NCI-H2227 treated with DMSO at 0.1 percent for 48 hours (cell line): ENCODE measurements at places on chromosomes 5 and 9.

DNA sequence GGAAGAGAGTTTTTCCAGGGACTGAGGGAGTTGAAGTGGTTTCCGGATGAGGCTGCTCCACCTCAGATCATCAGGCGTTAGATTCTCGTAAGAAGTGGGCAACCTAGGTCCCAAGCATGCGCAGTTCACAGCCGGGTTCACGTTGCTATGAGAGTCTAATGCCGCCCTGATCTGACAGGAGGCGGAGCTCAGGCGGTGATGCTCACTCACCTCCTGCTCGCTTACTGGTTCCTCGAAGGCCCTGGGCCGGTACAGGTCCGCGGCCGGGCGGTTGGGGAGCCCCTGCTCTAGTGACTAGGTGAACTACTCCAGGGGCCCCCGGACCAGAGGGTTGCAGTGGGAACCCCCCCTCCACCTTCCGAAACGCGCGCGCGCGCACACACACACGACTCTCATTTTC lies 997 bp upstream of the RNF130 start:
- no peak for DNase-seq

GRCh38 chr5:119742311-119742710 lies 113.0 kb downstream of the FAM170A start:
- no peak for DNase-seq

DNA sequence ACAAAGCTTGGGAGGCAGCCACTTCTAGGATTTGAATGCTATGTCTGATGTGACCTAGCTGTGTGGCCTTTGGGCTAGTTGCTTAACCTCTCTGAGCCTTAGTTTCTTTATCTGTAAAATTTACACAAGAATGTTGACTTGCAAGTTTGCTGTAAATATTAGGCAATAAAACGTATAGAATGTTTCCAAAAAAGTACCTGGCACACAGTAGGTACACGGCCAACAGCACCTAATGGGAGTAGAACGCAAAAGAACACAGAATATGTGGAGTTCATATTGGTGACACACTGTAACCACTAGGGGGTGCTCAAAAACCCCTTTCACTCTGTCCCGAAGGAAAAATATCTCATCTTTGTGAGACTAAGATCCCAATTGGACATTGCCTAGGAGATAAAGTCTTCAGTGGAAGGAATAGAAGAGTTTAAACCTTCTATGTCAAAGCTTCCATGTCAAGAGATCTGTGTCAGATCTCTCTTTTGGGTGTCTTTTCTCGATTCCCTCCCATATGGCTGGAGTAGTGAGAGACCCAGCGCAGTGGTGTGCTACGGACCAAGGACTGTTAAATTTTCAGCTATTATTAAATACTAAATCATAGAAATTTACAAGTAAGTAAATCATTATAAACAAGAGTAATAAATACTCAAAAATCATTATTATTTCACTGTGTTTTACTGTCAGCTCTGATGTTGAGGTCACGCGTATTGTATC lies 145.4 kb upstream of the RAD23B start:
- no peak for DNase-seq

- no peak for DNase-seq
Measured at GRCh38 chr9:124343533-124344290, 71.5 kb downstream of the PSMB7 start.

DNA sequence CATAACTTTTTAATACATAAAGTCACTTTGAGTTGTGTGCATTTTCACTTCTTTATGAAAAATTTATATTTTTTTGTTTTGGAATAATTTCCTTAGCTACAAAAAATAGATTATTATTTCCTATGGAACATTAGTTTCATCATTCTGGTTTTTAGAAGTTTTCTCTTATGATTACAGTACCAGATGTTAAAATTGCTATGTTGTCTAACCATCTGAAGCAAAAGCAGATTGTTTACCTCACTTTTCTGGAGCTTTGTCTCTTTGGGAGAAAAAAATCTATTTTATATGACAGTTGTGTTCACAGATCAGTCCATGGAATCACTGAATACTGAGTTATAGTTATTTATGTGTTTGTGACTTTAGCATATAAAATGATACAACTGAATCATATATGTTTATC lies 708.9 kb upstream of the RIOK2 start:
- no peak for DNase-seq

- no peak for DNase-seq
Measured at GRCh38 chr5:176413255-176413565, 3.1 kb downstream of the CLTB start.

- no peak for DNase-seq
Measured at GRCh38 chr9:133301253-133302230, 26.5 kb upstream of the ABO start.

GRCh38 chr5:180332861-180333260 lies 20.3 kb downstream of the GFPT2 start:
- DNase-seq: no peak

DNA sequence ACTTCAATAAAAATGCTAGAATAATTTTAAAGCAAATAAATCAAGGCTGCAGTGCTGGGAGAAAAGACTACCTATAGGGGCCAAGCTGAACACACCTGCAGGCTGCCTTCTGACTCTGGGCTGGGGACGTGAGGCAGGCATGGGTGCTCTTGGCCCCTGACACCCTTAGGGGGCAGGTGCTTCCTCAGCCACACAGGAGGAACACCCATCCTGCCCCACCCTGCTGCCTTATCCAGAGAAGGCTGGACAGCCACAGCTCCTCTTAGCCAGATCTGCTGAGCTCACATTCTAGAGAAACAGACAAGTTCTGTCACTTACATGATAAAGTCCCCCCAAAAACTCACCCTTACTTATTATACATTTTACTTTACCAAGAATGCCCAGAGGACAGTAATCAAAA lies 6.6 kb upstream of the LMX1B start:
- DNase-seq: no peak

DNA sequence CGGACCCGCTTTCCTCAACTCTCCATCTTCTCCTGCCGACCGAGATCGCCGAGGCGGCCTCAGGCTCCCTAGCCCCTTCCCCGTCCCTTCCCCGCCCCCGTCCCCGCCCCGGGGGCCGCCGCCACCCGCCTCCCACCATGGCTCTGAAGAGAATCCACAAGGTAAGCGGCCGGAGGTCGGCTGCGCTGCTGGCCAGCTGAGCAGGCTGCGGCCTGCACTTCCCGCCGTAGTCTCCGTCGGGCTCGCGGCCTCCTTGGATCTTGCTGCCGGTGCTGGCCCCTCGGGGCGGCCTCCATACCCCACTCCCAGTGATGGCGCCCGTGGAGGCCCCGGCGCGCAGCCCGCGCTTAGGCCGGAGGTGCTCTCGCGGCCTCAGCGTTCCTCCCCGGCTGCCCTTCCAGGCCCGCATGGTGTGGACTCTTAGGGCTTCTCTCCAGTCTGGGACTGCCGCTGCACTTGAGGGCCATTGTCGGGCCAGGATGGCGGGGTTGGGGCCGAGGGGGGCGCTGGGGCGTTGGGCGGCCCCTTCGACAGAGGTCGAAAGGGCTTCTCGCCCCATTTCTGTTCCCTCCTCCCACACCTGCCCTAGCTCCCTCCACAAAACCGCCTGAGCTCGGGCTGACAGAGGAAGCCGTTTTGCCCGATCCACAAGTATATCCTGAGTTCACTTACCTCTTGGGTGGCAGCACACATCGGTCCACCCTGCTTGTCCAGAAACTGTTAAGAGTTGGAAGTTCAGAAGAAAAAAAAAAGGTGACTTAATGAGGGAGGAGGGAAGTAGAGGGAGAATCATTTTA lies 714 bp downstream of the UBE2D2 start:
- peak; percentile 30 for DNase-seq

- no peak for DNase-seq
Measured at GRCh38 chr9:99299211-99300102, 77.4 kb downstream of the SEC61B start.
